ENCODE measurements at places on chromosomes 6 and 20.

GRCh38 chr6:26592649-26593048 lies 4.1 kb upstream of the ABT1 start:
- DNase-seq = no peak

GRCh38 chr20:10832141-10832540 lies 158.3 kb upstream of the JAG1 start:
- DNase-seq = no peak

DNA sequence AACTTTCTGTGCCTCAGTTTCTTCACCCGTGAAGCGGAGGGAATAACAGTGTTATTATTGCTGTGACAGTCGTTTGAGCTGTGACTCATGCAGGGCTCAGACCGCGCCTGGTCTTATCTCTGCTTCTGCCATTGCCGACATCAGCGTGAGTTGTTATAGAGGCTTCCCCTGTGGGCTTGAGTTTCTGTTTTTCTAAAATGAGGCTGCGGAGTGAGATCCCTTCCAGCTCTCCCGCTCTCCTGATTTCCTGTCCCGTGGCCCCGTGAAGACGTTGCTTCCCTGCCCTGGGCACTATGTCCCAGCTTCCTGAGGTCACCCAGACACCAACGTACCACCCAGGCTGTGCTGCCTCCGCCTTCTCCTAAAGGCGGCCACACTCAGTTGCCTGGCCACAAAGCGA lies 278.5 kb downstream of the BMP7 start:
- DNase-seq = peak; percentile 87

DNA sequence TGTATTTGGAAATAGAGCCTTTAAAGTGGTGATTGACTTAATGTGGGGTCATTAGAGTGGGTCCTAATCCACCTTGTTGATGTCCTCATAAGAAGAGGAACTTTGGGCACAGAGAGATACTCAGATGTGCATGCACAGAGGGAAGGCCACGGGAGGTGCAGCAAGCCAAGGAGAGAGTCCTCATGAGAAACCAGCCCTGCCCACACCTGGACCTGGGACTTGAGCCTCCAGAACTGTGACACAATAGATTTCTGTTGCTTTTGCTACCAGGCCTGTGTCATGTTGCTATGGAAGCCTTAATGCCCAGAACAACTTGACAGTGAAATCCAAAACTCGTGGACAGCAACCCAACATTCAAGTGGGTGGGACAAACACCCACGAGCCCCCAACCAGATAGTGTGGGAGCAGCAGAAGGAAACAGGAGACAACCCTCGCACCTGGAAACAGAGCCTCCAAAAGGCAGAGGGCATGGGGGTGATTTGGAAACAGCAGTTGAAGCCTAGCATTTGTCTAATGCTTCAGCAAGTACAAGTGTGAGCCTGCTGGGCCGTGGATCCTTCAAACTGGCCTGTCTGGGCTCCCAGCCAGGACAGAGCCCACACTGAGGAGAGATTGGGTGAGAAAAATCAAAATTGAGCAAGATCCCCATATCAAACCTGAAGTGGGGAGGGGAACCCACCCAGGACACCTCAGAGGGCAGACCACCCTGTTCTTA lies 201.0 kb upstream of the CST7 start:
- peak; percentile 36 for DNase-seq

GRCh38 chr6:112298816-112299281 lies 44.5 kb upstream of the LAMA4 start:
- peak; percentile 68 for DNase-seq

GRCh38 chr6:167949121-167949684 lies 48.3 kb upstream of the KIF25 start:
- DNase-seq = no peak

DNA sequence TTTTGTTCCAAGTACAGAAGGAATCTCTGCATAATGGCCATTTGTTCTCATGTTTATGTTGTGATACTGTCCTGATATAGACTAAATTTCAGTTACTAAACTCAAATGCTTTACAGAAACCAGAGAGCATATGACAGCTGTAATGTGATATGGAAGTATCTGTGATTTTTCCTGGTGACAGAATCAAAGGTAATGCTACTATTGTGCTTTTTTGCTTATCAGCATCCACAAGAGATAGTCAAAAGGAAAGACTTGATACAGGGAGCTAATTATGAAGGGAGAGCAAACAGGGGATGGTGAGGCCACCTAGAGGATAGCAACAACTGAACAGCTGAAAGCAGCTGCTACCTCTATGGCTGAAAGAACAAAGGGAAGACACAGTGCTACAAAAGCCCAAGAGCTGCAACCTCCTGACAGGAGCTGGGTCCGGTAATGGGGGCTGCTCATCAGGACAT lies 181.4 kb downstream of the PHF3 start:
- peak; percentile 57 for DNase-seq

DNA sequence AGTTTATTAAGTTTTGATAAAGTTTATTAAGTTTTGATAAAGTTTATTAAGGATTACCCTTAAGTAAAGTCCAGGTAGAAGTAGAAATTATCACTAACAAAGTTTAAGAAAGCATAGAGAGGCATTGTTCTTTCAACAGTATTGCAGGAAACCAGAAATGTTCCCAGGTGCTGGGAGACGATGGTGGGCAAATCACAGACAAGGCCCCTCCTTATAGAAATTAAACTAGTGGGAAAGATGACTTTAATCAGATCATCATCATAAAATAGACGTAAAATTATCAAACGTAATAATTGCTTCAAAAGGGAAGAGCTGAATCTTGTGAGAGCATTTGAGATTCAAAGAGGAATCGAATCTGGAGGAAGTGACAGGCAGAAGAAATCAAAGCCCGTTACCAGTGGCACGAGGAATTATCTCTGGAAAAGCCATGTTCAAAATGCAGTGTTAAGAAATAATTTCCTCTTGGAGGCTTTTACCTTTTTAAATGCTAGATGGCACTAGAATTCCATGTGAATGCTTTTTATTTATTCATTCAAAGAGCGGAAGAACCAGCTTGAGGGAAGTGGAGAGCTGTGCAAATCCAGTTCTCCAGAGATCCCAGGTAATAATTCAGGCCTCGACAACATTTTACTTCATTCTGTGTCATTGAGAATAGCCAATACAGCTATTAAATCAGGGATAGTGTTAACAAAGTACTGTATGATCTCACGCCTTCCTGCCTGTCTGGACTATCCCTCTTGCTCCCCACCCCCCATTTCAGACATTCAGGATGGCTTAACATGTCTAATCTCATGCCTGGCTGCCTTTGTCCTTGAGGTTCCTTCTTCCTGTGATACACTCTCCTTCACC lies 1.0 kb upstream of the APMAP start:
- no peak for DNase-seq

- no peak for DNase-seq
Observed at GRCh38 chr20:41065716-41066115, 37.1 kb downstream of the TOP1 start.

DNA sequence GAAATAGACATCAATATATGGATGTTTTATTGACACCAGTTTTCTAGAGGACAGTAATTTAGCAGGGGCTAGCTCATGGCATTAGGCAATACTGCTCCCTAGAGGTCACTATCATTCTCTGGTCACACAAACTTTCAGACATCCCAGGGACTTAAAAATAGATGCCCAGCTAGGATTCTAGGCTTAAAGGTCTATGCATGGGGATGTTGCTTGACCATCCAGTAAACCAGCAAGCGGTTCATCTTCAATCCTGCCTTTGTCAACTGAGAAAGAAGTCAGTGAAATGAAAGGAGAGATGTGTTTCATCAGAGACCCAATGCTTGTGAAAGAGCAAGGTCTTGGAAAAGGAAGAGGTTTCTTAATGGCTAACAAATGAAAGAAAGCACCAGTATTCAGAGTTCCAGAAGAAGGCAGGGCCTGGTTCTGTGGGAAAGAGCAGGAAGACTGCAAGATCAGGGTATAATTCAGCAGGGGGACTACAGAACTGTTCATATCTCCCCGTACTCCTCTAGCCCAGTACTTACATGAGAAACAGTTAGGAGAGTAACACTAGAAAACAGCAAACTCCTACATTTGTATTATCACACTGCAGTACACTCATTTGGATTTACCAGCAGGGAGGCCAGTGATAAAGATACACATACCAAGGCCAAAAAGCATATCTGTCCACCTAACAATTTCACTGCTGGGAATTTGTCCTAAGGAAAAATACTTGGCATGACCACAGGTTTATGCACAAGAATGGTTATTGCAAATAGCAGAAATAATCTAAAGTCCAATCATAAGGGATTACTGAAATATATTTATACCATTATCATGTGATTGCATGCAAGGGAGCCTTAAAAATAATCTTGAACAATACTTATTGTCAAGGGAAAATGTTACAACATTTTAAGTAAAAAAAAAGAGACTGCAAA lies 151.4 kb upstream of the LAMA2 start:
- peak; percentile 58 for DNase-seq

DNA sequence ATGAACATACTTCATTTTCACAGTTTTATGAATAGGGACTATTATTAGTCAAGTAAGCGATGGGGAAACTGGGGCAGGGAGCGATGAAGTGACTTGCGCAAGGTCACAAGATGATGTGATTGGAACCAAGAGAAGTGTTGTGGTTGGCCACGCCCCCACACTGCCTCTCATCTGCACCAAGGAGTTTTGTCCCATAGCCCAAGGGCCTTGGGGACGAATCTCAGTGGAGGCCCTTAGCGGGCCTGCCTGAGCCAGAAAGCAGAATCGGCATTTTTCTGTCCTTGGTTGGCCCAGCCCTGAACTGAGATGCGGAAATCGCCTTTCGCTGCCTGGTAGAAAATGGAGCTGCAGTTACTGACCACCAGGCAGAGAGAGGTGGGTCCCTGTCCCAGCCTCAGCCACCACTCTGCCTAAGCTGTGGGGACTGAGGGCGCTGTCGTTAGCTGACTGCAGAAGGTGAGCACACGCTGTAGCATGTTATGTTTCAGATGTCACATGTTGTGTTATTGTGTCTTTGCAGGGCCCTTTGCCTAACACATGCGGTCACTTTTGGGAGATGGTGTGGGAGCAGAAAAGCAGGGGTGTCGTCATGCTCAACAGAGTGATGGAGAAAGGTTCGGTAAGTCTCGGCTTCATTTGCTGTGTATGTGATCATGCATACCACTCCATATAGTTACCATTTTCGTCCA lies 57.8 kb downstream of the PTPN1 start:
- no peak for DNase-seq

DNA sequence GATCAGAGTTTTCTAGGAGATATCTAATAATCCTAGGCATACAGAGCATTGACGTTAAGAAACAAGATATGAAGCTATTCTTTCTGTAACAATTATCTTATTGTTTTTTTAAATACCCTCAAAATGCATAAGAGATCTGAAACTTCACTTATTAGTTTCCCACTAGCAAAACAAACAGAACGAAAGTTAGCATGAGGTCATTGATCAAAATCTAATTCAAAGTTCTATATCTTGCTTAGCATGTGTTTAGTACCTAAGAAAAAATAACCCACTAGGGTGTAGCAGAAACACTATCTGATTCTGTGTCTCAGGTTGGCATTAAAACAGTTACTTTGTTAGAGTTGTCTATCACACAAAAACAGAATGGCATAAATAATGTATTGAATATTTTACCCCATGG lies 1288.4 kb downstream of the EPHA7 start:
- no peak for DNase-seq

- DNase-seq = peak; percentile 91
Observed at GRCh38 chr6:42075159-42075838, 25.0 kb downstream of the TAF8 start.

GRCh38 chr6:44451803-44452695 lies 64.5 kb downstream of the CDC5L start:
- DNase-seq = no peak

- DNase-seq = no peak
Observed at GRCh38 chr6:39251406-39251805, 22.1 kb upstream of the KCNK5 start.

GRCh38 chr20:63441136-63442099 lies 31.0 kb downstream of the KCNQ2 start:
- no peak for DNase-seq
